Naive thymus-derived CD4-positive, alpha-beta T cell (primary cell): ENCODE measurements at places on chromosomes 13 and 19.
A peak's percentile ranks its signal among the peaks of the same experiment; 100 is the strongest.

DNA sequence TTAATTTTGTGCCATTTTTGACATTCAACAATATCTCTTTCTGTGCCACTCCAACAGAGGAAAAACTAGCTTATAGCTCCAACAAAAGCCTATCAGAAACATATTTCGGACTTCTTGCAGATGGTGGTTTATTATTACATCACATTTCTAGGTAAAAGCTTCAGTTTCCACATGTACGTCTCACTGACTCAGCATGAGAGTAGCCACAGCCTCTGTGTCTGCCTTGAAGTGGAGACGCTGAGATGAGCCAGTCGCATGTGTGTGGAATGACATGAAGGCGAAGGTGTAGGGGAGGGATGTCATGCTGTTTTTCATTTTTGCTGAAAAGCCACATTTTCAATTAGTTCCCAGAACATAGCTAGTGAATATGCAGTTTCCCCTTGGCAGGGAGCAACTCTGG is 598.6 kb downstream of the EFNB2 start:
- no peak for DNase-seq

GRCh38 chr13:99326012-99326411 is 18.8 kb upstream of the GPR183 start:
- no peak for DNase-seq

DNA sequence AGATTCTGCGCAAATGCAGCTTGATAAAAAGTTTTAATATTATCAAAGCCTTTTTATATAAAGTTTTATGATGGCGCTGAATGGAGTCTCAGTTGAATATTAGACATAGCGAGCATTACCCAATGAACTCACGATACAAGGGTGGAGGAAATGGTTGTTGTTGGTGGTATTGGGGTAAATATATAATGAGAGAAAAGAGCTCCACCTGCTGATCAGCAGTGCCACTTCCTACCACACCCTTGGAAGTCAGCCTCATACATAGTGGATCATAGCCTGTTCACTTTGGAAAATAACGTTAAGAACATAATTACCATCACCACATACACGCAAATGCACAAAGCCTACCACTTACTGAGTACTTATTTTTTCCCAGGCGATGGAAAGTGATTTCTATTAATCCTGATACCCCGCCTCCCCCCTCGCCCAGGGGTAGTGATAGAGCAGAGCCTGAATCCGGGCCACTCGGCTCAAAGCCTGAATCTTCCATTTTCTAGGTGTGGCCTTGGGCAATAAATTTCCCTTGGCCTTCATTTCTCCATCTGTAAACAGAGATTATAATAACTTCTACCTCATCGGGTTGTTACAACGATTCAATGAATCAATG is 358.3 kb downstream of the KLF5 start:
- no peak for DNase-seq

DNA sequence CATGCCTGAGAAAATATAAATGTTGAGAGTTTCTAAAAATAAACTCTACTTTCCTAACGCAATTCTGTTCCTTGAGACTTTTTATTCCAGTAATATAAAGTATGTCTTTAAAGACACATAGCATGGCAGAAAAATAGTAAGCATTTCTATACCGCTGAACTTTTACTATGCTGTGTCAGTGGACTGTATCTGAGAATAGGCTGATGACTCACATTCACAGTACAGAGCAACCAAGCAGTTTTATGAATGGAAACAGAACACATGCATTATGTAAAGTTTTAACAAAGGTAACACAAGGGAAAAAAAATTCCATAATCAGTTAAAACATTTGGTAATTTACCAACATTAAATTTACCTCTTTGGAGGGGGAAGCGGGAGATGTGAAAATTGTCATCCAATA is 38.4 kb downstream of the ZDHHC20 start:
- no peak for DNase-seq

GRCh38 chr13:80382576-80382975 is 41.6 kb upstream of the SPRY2 start:
- no peak for DNase-seq

- DNase-seq = peak; percentile 60
These were observed 38.4 kb upstream of the TCF3 start for GRCh38 chr19:1690699-1691307.
